ENCODE measurements at places on chromosomes 1 and 21.

- peak; percentile 17 for DNase-seq
Measured at GRCh38 chr1:1577367-1578011, 2.8 kb upstream of the SSU72 start.

DNA sequence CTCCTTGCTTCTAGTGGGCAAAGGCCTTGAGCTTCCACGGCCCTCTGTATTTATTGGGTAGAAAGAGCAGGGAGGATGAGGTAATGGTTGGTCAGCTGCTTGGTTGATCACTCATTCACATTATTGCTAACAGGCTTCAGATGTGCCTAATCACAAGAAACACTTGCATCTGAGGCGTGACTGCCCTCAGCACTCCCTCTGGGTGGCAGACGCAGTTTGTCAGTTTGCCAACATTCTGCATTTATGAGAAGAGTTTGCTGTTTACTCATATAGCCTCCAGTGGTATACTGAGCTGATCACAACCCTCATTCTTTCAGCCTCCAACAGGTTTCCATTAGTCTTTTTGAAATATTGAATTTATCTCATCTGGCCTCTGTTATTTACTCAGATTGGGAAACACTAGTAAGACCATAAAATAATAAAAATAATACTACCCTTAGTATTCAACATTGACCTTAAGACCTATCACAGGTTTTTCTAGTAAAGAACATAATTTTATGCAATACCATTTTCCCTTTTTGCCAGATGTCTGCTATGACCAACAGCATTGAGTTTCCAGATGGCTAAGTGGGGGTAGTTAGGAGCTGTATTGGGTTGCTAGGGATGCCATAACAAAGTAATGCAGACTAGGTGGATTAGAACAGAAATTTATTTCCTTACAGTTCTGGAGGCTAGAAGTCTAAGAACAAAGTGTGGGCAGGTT is 53.3 kb downstream of the PTGFR start:
- no peak for DNase-seq

GRCh38 chr21:31397515-31397926 is 53.5 kb upstream of the TIAM1 start:
- DNase-seq = peak; percentile 26

- no peak for DNase-seq
Measured at GRCh38 chr1:1908506-1908791, 6.6 kb upstream of the CALML6 start.

DNA sequence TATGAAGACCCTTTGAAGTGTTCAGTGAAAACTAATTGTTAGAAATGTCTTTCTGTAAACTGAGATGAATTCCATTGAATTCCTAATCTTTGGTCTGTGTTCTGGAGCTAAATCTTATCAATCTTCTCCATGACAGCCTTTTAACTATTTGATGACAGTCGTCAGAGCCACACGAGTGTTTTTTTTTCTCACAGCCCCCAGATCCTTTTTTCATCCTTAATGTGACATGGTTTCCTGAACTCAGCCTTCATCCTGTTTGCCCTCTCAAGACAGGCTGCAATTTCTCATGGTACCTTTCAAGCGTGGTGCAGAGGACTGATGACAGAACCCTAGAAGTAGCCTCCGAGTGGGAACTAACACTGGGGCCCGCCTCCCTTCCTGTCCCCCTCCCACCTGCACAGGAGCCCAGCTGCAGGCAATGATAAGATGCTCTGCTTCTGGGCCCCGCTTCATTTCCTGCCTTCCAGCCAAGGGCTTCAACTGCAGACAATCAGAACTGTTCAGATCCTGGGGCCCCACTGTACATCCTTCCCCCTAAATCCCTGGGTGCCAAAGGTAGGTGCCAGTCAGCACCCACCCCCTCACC is 114.6 kb upstream of the VAV3 start:
- no peak for DNase-seq

GRCh38 chr1:229952670-229953520 is 114.1 kb upstream of the GALNT2 start:
- no peak for DNase-seq

DNA sequence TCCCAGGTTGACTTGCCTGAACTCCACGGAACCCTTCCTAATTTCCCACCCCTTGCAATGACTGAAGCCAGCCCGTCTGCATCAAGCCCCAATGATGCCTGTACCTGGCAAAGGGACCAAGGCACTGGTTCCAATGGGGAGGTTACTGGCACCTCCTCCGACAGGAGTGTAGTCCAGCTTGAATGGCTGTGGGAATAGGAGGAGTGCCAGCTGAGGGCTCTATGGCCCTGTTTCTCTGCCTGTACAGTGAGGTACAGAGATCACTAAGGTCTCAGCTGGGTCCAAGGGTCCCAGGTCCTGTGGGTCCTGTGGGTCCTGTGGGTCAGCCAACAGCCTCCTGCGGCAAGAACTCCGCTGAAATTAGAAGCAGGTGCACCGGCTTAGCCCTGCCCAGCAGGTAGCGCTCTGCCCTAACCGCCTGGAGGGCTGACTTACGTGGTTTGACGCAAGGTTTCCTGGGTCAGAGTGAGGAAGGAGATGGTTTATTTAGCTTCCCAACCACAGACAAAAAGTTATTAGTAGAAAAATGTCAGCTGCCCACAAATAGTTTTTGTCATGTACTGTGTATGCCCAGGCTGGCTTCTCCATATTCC is 9.9 kb upstream of the SPRR4 start:
- DNase-seq = no peak

GRCh38 chr1:168719306-168720111 is 9.5 kb downstream of the DPT start:
- no peak for DNase-seq

DNA sequence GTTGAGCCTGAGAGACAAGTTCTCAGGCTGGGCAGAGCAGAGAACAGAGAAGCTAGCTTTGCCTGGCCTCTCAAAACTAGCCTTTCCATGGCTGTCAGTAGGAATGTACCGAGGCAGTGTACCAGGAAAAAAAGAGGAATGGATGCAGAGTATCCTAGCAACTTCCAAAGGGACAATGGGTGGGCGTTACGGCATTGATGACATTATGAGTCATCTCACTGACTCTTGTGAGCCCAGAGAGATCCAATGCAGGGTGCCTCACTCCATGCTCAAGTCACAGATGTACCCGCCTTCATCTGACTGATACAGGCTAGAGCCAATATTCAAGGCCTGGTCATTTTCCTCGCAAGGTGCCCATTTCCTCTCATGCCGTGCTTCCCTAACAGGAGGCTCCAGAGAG is 51.4 kb upstream of the C8B start:
- no peak for DNase-seq

Measured in NCI-H2171 (cell line).